ENCODE measurements at places on chromosomes 6 and 20.

GRCh38 chr6:106977246-106977645, 2.7 kb upstream of the CD24 start:
- no peak for DNase-seq

- no peak for DNase-seq
Measured at GRCh38 chr6:134880487-134881190, 69.3 kb downstream of the ALDH8A1 start.

GRCh38 chr6:107604549-107604948, 114.6 kb downstream of the SOBP start:
- no peak for DNase-seq

- DNase-seq: no peak
Measured at GRCh38 chr6:142376115-142376514, 74.3 kb downstream of the ADGRG6 start.

- no peak for DNase-seq
Measured at GRCh38 chr6:122361314-122361979, 38.0 kb upstream of the HSF2 start.

GRCh38 chr6:162533009-162533400, 194.6 kb downstream of the PRKN start:
- peak; percentile 3 for DNase-seq

DNA sequence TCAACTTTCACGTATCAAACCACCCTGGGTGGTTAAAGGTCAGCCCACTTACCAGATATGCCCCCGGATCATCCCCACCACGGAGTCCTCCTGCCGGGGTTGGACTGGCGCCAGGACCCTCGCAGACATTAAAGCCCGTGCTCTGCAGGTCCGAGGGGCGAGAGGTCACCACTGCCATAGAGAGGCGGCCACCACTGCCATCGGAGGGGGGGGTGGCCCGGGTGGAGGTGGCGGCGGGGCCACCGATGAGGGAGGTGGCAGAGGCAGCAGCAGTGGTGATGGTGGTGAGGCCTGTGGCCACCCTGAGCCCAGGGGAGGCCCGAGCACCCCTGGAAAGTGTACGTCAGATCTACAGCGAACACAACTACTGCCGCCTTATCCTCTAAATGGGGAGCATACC, 76.3 kb downstream of the ASXL1 start:
- no peak for DNase-seq

DNA sequence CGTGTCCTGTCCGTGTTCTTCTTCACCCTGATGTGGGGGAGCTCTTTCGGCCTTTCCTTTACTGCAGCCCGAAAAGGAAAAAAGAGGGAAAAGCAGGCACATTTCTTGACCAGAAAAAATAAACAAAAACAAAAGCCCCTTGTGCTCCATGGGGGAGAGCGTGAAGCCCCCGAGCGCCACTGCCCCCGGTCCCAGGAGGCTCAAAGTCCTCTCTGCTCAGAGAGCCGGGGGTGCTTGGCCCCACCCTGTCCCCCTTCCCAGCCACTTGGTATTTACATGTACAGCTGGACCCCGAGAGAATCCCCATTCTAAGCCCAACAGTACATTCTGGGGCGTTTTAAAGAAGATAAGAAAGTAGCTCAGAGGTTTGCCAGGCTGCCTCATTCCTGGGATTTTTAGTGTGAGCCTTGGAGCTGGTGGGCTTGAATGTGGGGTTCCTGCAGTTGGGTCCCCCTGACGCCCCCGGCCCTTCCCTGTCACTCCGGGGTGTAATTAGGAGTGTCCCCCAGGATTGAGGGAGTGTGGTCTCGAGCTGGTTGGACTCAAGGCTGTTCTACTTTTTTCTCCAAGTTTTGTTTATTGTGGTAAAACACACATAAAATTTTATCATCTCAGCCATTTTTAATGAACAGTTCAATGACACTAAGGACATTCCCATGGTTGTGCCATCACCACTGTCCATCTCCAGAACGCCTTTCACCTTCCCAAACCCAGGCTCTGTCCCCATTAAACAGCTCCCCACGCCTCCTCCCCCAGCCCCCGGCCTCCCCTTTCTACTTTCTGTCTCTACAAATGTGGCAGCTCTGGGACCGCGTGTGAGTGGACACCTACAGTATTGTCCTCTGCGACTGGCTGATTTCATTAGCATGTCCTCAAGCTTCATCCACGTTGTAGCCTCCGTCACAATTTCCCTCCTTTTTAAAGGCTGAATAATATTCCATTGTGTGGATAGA, 55.7 kb upstream of the BHLHE23 start:
- no peak for DNase-seq

DNA sequence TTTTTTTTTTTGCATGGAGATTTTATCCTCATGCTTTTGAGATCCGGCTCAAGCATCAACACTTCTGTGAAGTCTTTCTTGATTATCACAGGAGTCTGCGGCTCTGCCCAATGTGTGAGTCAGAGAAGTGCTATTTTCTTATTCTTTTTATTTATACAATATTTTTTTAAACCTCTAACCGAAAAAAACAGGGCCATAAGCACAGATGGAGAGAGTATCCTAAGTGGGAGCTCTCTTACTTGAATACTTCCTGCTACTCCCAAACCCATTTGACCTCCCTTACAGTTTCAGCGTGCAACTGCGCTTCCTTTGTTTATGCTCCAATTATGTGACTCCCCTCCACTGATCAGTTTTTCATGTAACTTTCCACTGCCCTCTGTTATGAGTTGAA, 8.7 kb upstream of the ATXN1 start:
- peak; percentile 82 for DNase-seq

DNA sequence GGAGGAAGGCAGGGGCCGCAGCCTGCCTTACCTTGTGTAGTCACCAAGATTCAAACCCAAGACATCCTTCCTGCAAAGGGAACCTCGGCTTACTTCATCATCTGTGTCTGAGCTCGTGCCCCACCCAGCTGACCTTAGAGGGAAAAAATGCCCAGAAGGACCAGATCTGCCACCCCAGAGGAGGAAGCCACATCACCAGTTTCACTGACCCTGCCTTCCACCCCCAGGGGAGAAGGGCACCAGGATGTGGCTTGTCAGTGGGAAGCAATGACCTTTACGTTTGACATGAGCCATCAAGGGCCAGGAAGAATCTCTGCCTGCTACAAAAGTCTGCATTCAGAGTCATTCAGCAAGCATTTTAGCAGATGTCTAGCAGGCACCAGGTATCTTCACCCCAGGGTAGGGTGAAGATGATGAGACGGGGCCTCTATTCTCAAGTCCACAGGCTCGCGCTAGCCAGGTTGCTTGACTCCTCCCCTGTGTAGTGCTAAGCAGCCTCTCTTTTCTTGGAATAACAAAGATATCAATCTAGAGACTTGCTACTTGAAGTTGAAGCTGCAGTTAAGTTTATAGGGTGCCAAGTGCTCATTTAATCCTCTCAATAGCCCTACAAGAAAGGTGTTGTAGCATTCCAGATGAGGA, 28.1 kb downstream of the HM13 start:
- peak; percentile 38 for DNase-seq

Data from cardiac fibroblast (primary cell).